T-helper 2 cell (primary cell): ENCODE measurements at places on chromosomes 7 and 10.

DNA sequence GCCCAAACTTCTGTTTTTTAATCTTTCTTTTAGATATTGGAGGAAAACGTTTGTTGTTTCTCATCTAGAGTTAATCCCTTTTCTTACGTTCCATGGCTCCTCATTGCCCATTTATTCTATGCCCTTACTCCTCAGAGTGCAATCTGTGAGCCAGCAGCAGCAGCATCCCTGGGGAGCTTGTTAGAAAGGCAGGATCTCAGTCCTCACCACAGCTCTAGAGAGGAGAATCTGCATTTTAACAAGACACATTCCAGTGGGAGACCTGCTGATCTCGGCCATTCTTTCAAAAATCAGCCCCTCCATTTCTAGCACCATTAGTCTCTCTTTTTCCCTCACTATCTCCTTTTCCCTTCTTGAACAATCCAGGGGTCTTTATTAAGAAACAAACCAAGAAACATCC lies 84.4 kb upstream of the NOBOX start:
- DNase-seq = no peak

- DNase-seq = no peak
Observed at GRCh38 chr10:58023341-58024073, 244.2 kb downstream of the IPMK start.

GRCh38 chr10:90125456-90126255 lies 424.3 kb downstream of the KIF20B start:
- no peak for DNase-seq

DNA sequence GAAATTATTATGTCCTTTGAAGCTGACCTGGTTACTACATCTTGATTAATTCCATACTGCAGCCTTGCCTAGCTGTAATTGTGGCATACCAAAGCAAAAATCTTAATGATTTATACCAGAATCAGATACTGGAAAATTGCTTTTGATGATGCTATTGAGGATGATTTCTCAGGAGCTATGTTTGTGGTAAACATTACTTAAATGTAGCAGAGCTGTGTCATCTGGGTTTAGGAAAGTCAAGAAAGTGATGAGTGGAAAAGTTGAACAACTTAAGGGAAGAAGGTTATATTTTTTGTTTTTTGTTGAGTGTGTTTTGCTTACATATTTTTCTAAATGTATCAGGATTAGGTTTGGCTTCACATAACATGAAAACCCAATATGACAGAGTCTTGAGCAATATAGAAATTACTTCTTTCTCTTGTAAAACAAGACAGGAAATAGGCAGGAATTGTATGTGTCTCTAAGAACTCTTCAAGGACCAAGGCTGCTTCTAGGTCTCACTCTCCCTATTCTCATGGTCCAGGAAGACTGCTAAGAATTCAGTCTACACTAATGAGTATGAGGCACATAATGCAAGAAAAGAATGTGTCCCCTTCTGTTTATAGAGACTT lies 87.6 kb upstream of the MTPN start:
- DNase-seq = no peak

DNA sequence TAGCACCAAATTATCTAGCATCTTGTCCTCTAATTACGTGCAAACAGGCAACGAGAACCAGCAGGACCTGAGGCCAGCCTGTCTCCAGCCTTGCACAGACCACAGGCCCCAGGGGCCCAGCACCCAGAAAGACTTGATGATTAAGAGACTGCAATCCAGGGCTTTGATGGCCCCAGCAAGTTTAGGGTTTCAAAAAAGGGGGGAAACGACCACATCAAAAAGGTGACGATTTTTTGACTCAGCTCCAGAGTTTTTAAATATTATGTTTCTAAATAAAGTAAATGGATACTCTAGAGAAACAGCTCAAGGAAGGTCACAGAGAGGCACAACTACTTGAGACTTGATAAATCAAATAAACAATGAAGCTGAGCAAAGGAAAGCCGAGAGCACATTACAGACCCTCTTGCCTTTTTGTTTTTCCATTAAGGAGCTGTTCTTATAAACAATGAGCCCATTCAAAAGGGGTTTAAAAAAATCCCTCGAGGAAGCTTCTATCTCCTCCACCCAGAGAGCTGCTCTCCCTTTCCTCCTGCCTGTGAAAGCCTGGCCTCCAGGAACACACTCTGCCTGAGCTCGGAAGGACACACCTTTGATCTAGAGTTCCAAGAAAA lies 44.1 kb downstream of the GLI3 start:
- no peak for DNase-seq

GRCh38 chr10:35503578-35503977 lies 101.6 kb upstream of the GJD4 start:
- no peak for DNase-seq

DNA sequence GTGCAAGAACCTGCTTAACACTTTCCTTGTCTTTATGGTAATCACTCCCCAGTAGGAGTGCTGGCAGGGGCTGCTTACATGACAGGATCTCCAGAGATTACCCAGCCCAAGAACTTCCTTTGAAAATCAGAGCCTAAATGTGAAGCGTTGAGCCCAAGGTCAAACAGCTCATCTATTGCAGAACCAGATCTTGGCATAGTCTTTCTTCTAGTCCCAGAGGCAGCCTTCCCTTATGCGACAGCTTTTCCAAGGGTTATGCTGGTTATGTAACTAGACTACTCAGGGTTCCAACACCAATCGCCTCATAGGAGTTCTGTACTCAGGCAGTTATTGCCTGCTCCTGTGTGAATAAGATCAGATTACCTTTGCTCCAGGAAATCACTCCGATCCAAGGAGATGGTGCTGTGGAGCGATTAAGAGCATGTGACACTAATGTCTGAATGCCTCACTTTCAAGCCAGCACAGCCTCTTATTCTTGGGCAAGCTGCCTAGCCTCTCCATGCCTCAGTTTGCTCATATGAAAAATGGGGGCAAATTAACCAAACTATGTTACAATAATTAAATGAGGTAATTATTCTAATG lies 8.4 kb upstream of the LGI1 start:
- no peak for DNase-seq

GRCh38 chr10:6203331-6204062 lies 765 bp downstream of the PFKFB3 start:
- DNase-seq = peak; percentile 18

DNA sequence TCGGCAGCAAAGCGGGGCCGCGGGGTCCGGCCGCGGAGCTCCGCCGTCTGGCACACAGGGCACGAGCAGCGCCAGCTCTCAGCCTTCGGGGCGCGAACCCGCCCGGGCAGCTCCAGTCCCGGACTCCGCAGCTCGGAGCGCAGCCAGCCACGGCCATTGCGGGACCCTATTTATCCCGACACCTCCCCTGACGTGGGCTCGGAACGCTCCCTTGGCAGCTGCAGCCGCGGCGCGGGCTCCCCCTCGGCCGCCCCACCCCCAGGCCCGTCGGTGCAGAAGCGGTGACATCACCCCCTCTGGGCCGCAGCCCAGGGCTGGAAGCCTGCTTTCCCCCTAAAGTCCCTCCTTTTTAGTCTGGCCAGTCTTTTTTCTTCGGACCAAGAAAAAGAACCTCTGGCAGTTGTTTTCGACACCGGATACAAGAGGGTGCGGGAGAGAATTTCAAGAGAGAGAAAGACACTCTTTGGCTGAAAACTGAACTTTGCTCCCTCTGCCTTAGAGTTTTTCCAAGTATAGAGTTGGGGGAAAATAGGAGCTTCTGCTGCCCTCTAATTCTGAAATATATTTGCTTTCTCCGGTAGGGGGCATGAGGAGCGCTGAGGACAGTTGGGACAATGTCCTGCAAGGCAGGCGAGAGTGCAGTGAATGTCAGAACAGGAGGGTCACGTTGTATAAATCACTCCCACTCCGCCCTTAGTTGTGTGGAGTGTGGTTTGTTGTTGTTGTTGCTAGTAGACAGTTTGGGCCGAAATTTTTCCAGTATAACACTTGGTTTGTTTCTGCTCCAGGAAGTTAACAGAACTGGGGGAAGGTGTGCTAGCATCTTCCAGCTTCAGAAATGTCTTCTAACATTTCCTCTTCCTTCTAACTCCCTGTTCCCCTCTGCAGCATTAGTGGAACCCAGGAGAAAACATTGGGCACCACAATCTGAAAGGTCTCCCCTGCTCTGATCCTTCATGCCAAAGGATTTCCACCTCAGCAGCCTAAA lies at the start of gene SFRP4:
Gene SFRP4, minus strand, starts transcription at position 145 of the 988 bp plus-strand sequence. CDS start 280 bp downstream, outside the sequence.
- no peak for DNase-seq
